ENCODE measurements at places on chromosomes 5 and 9. TPM values are rescaled to one million over a fixed set of nuclear protein-coding genes. Genes with fewer than 3 reads are reported as not detected.

The SPEF2 gene
- total RNA-seq = 1.6 TPM

The HAPLN1 gene
- total RNA-seq = under 0.01 TPM

The DDX4 gene
- not detected for total RNA-seq

The DMRT3 gene
- total RNA-seq = not detected

The ADGRV1 gene
- total RNA-seq = not detected

The CRB2 gene
- not detected for total RNA-seq

The MSX2 gene
- 4.9 TPM for total RNA-seq

The IL33 gene
- 0.11 TPM for total RNA-seq

The ITK gene
- total RNA-seq = not detected

The GPRIN1 gene
- 16.2 TPM for total RNA-seq

The FBLL1 gene
- 0.32 TPM for total RNA-seq

The BHMT2 gene
- 0.45 TPM for total RNA-seq

The PPP3R2 gene
- not detected for total RNA-seq

DNA sequence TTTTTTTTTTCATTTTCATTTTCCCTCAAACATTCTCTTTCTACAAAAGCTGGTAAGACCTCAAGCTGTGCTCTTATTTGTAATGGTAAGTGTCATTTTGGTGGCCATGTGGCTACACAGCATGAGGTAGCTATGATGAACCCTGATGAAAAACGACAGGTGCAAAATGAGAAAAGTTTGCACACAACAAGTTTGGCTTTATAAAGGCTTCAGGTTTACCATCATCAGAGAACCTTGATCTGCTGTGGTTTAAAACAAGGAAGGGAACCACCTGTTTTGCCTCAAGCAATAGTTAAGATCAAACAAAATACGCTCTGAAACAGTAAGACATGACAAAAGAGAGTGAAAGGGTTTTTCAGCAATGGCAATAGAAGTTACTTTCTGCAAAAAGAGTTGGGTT, 1124.6 kb upstream of the ACO1 start:
- DNase-seq = peak; percentile 22

DNA sequence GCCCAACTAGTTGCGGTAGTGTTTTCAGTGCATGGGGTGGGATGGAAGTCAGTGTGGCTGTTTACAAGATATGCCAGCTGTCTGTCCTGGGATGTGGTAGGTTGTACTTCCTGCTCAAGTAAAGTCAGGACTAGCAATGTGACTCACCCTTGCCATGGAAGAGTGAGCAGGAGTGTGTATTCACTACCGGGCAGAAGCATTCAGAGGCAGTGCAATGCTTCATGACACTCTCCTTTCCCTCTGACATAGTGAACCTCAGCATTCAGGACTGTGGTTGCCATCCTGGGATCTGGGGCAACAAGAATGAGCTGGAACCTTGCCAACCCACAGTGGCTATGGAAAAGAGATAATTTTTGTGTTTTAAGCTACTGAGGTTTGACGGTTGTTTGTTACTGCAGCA, 68.9 kb downstream of the BOD1 start:
- DNase-seq = peak; percentile 88

DNA sequence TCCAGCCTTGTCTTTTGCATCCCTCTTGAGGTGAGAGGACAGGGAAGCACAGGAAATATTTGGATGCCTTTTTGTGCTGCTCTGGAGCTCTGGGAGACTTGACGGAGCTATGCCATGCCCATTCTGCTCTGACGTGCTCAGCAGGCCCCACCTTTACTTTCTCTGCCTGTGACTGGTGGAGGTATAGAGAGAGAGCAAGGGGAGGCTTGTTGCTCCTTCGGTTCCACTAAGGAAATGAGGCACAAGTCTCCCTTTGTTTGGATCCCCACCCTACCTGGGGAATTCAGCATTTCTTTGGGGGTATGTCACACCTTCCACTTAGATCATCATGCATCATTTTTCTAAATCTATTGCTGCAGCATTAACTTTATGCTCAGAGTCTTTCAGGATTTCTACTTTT, 121.8 kb upstream of the CNTLN start:
- no peak for DNase-seq

GRCh38 chr5:88938488-88938887, 55.5 kb upstream of the MEF2C start:
- DNase-seq = no peak

DNA sequence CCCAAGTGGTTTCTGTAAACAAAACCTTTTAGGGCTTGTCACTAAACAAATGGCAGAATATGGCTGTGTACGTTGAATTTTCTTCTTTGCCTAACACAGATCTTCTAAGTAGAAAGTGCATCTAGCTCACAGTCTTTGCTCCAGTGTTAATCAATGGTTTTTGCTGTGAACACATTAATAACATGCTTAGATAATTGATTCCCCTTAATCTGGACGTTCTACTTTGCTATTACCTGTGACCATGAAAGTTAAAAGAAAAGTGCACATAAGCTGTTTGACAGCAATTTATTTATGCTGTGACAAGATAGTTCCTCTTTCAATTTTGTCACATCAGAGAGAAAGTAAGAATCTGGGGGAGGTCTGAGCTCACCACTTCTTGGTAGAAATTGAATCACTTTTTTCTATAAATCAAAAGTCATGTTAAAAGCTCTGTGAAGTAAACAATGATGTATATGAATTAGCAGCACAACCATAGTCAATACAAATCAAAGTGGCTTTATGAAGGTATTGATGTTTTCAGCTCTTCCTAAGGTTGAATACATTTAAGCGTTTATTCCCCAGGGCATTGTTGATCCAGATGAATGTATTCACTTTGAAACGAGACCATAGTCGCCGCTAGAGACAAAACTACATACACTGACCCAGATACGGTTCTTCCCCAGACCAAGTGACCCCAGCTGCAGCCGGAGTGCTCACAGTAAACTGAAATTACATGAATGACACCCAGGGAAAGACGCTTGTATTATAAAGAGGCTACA, 174.6 kb upstream of the ZNF608 start:
- no peak for DNase-seq

DNA sequence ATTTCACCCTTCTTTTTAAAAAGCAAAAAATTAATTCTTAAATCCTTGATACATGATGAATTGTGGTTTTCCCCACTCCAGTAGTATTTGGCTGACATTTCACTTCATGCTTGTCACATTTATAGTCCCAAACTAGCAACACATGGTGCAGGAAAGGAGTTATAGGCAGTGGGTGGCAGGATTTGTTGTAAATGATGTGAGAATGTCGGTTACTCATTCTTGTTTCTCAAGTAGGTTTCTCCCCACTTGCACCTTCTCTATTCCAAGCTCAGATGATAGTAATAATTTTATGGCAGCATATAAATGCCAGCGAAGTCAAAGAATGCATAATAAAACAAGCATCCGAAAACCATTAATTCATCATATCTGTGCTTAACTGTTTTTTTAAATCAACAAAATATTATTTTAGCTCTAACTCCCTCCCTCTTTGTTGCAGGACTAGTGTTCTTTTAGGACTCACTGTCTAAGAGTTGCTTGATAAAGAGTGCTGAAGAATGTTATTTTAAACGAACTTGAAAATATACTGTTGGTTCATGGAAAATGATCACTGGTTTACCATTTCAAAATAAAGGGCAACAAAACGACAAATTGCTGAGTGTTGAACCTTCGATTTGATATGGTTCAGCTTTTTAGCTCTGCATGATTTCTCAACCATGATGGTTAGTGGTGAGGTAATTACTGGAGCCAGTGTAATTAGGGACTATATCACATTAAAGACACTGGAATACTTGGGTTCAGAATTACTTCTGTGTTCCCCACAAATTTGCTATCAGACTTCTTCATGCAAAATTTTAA, 88.1 kb upstream of the ADAMTSL1 start:
- DNase-seq = peak; percentile 27

- DNase-seq = no peak
Measured at GRCh38 chr5:56565644-56566043, 249.7 kb upstream of the MAP3K1 start.

GRCh38 chr5:61274511-61274911, 57.5 kb upstream of the ZSWIM6 start:
- no peak for DNase-seq

- peak; percentile 63 for DNase-seq
Measured at GRCh38 chr5:65927503-65928321, 1.3 kb downstream of the ERBIN start.

DNA sequence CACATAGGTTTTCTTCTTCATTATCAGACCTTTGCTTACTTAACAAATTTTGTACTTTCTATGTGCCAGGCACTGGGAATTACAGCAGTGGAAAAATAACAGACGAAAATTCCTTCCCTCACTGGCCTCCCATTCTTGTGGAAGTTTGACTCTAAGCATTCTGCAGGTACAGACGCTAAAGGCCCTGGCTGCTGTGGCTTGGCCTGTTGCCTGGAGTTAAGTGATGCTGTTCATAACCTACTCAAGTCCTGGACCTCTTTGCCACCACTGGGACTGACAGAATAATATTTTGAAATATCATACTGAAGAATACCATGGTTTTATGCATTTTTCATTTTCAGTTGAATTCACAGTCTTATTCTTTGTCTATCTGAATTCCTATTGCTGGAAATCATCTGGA, 97.3 kb upstream of the SPATA31C2 start:
- DNase-seq = no peak

GRCh38 chr5:133363807-133364587, 248.3 kb downstream of the FSTL4 start:
- DNase-seq = no peak

GRCh38 chr5:61286446-61287132, 45.5 kb upstream of the ZSWIM6 start:
- no peak for DNase-seq

- peak; percentile 9 for DNase-seq
Measured at GRCh38 chr5:109619021-109619460, 70.7 kb upstream of the MAN2A1 start.

DNA sequence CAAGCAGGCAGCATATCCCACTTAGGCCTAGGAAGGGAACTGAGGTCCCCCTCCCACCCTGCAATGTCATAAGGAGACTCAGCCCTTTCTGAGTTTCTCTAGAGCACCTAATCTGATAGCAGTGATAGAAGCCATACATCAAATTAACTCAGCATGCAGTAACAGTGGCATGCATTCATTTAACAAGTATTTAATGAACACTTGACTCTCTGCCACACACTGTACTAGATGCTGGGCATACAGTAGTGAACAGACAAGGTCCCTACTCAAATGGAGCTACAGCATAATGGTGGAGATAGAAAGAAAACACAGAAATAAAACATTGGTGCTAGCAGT, 58.6 kb downstream of the SLC22A5 start:
- DNase-seq = no peak

DNA sequence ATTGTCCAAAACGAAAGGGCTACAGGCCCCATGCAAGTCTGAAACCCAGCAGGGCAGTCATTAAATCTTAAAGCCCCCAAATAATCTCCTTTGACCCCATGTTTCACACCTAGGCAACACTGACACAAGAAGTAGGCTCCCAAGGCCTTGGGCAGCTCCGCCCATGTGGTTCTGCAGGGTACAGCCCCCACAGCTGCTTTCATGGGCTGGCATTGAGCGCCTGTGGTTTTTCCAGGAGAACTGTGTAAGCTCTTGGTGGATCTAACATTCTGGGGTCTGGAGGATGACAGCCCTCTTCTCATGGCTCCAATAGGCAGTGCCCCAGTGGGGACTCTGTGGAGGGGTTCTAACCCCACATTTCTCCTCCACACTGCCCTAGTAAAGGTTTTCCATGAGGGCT, 623.5 kb downstream of the PRR16 start:
- no peak for DNase-seq

GRCh38 chr9:77759391-77759790, 111.3 kb upstream of the GNA14 start:
- no peak for DNase-seq

DNA sequence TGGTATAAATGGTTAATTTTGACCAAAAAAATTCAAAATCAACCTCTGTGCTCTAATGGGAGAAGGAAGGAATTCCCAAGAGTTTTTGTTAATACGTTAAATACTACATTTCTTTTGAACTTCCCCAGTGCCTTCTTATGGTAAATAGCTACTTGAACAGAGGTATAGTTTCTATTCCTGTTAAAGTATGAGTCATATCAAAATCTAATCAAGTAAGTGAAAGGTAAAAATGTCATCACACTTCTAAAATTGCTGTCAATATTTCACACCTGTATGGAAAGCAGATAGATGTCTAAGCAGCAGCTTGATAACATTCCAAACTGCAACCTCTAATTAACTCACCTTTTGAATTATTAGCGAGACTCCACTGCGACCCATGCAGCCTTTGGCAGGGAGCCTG, 214.1 kb upstream of the MEF2C start:
- no peak for DNase-seq

DNA sequence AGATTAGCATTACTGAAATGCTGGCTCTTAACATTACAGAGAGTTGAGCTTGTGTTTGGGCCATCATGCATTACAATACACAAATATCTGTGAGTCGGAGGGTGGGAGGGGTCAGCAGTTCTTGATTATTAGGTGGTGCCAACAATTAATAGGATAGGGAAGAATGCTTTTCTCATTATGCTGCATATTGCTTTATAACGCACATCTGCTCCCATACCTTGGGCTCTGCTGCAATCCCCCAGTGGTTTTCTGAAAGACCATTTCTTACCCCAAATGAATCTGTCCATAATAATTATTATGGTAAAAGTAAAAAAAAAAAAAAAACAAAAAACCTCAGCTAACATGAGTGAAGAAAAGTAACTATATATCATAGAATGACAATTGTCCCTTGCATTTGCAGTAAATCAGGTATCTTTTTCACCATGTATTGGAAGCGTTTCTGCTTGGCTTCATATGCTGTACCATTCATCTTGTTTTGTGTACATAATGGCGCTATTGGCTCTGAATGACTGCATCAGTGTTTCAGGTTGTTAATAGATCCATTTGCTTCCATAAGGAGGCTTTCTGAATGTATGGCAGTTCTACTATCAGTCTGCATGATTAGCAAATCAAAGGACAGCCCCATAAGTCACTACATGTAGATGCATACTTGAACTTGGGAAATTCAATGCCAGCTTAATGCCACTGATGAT, 75.9 kb downstream of the CAVIN4 start:
- no peak for DNase-seq

DNA sequence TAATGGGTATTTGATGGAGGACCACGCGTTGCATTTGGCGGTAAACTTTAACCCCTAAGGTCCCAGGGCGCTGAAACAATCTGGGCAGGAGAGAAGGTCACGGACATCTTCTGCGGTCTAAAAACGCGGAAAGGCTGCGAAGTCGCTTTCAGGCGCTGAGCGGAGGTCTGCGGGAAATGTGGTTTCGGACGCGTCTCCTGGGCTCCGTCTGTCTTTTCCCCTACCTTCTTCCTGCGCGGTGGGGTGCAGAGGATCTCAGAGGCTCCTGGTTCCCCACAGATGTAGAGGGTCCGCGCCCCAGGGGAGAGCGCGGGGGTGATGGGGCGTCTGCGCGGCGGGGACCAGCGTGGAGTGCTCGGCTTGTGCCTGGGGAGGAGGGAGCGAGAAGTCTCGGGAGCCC, 58.4 kb downstream of the ZNF510 start:
- no peak for DNase-seq

- DNase-seq = no peak
Measured at GRCh38 chr9:36323926-36324325, 65.7 kb upstream of the GNE start.

- DNase-seq = no peak
Measured at GRCh38 chr5:160831801-160832200, 20.2 kb downstream of the ATP10B start.
